ENCODE measurements at places on chromosomes 6 and 20.

DNA sequence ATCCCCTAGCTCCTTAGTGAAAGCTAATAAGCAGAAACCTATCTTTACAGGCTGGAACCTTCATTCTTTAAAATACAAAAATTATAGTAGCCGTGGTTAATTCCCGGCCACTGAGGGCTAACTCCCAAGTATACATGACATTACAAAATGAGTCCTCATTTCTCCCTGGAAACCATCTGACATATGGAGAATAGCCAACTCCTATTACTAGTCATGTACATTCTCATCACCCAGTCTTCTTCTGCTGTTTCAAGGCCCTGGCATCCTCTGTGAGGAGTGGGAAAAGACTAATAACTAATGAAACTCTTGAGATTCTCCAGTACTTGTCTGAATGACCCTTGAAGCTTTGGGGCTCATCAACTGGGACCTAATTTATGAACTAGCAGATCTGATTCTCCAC is 30.2 kb downstream of the CSNK2A1 start:
- peak; percentile 28 for DNase-seq

- DNase-seq = peak; percentile 54
Measured at GRCh38 chr6:139338795-139339194, 35.7 kb downstream of the CITED2 start.

DNA sequence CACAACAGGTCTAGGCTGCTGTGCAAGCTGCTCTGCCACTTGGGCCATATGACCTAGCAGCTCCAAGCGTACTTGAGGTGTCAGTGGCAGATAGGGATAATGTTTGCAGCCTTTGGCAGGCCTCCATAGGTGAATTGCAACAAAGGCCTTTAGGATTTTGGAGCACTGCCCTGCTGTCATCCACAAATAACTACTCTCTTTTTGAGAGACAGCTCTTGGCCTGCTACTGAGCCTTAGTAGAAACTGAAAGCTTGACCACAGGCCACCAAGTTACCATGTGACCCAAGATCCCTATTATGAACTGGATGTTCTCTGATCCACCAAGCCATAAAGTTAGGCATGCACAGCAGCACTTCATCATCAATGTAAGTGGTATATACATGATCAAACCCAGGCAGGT is 29.9 kb downstream of the FBXO30 start:
- no peak for DNase-seq

GRCh38 chr6:47000842-47001241 is 41.3 kb downstream of the ADGRF1 start:
- no peak for DNase-seq

GRCh38 chr20:10319855-10320254 is 101.2 kb downstream of the SNAP25 start:
- no peak for DNase-seq

DNA sequence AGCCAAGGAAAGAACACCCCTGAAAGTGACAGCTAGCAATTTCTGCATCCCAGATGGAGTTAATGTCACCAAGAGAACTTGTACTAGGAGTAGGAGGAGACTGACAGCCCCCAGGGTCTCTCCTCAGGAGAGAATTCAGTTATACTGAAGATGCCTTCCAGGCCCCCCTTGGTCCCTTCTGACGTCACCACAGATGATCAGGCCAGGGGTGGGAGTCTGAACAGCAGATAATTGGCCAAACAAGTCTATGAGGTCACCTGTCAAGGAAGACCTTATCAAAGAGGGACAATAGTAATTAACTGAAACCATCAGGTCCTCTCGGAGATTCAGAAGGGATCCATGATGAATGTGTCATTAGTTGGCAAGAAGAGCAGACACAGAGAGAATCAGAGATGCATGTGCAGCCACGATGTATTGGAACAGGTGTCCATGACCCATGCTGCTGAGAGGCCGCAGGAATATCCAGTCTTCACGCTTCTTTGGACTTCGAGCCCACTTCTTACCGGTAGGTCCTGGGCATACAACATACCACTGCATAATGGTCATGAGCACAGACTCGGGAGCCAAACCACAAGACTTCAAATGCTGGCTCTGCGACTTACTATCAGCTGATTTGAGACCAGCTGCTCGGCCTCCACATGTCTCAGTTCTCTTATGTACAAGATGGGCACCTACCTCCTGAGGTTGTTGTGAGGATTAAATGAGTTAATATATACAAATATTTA is 10.2 kb downstream of the TRIM10 start:
- DNase-seq = no peak

DNA sequence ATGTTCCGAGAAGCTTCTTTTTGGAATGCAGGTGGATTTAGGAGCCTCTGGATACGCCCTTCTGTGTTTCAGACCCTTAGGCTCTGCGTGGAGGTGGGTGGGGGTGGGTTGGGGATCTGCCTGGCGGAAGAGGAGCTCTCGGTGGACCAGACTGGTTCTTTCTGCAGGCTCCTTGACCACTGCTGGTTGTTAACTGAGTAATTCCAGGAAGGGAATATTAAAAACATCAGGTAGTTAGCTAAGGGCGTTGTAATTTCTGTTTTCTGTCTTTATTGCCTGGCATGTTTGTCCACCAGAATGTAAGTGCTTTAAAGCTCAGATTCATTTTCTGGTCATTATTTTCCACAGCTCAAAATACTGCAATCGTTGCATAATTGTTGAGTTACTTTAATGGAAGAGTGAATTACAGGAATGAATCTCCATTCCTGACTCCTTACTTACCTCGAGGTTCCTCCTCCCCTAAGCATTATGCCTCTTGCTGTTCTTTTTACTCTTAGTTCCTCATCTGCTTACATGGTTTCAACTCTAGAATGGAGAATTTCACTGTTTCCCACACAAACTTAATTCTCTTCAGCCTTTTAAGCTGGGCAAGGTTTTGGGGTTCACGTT is 5.9 kb downstream of the CDYL start:
- no peak for DNase-seq

- DNase-seq = peak; percentile 91
Measured at GRCh38 chr20:49583669-49584417, 15.9 kb upstream of the PTGIS start.

- no peak for DNase-seq
Measured at GRCh38 chr20:57675773-57676172, 34.0 kb downstream of the PMEPA1 start.

GRCh38 chr20:9051508-9051907 is 17.4 kb upstream of the PLCB4 start:
- peak; percentile 98 for DNase-seq

- DNase-seq = no peak
Measured at GRCh38 chr6:3291987-3292386, 33.2 kb downstream of the PSMG4 start.

GRCh38 chr20:48735112-48735511 is 92.7 kb downstream of the PREX1 start:
- DNase-seq = no peak

DNA sequence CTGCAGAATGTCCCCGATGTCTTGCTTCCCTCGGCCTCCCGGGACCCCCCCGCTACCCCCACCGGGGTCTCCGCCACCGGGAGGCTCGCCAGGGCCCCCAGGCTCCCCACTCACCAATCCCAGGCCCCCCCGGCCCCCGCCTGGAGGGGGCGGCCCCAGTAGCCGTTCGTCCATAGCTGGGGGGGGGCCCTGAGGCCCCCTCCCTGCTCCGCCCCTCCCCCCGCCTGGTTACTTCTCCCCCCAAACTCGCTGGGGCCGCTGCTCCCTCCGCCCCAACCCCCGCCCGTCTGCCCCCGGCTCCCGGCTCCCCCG is 304 bp downstream of the PBX2 start:
- DNase-seq = no peak

GRCh38 chr6:7541175-7542064 is at the start of gene DSP:
DSP (plus strand) TSS chr6:7541671; CDS start chr6:7541916, 245 bp downstream.
- peak; percentile 67 for DNase-seq

GRCh38 chr6:154197196-154197860 is 158.3 kb downstream of the OPRM1 start:
- peak; percentile 13 for DNase-seq

Data from EH (cell line).